Adrenal gland (tissue), 19 donors: ENCODE measurements at places on chromosomes 12 and 14. TPM values are rescaled to one million over a fixed set of nuclear protein-coding genes. Genes with fewer than 3 reads are reported as not detected.

DNA sequence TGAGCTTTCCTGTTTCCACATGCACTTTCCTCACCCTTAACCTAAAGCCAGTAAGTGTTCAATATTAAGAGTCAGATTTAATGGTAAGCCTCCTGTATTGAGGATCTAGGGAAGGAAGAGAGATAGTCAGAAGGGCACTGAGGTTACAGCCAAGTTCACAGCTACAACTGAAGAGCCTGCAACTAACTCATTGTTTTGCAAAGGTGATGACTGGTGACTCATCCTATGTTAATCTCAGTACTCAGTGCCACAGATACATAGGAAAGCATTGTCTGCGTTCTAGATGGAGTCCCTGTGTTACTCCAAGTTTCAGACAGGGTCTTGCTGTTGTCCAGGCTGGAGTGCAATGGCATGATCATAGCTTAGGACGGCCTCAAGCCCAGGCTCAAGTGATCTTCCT, 157.0 kb upstream of the RBM19 start:
- DNase-seq = no peak

GRCh38 chr14:56378475-56378877, 201.1 kb upstream of the TMEM260 start:
- DNase-seq = no peak

DNA sequence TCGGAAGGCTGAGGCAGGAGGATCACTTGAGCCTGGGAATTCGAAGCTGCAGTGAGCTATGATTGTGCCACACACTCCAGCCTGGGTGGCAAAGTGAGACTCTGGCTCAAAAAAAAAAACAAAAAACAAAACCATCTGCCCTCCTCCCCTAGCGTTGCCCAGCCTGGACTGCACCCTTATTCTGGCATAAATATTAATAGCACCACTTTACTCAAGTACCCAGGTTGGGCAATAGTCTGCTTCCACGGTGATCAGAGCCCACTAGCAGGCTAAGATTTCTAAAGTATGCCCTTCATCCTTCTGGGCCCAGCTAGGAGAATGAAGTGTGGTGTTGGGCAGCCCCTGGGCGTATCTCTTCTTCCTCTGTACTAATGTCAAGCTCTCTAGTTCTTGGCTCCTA, 33.3 kb downstream of the KCTD10 start:
- no peak for DNase-seq

GRCh38 chr14:56666294-56666693, 86.7 kb downstream of the TMEM260 start:
- no peak for DNase-seq

The KCNC2 gene
- not detected for total RNA-seq

The CLEC2A gene
- total RNA-seq = not detected
